Frontal cortex (tissue), 4 donors: ENCODE measurements at places on chromosomes 2 and 18.

DNA sequence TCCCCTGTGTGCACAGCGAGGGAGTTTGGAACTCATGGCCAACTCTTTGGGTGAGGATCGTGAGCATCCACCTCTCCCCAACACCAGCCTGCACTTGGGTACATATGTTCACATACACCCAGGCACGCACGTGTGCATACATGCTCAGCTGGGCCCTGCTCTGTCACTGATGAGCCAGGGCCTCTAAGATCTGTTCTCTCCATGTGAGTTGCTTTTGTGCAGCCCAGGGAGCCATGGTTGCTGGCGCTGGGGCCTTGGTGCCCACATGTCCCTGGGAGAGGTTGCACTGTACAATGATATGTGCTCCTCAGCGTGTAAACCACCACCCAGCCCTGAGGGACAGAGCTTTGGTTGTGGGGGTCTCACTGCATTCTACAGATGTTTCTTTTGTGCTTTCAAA, 44.1 kb downstream of the KLHL29 start:
- DNase-seq = no peak

DNA sequence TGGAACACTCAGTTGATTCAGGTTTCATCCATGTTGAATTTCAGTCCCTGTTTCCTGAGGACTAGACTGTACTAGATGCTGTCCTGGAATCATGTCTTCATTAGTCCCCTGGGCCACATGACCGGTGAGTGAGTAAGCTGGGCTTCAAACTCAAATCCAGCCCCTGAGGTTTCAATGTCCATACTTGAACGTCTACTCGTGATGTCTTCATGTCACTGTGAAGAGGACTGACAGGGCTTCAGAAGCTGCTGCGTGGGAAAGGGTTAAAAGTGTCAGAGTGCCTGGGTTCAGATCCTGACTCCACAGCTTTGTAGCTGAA, 101.2 kb downstream of the CDK15 start:
- DNase-seq = no peak

GRCh38 chr2:36339607-36340218, 15.9 kb upstream of the CRIM1 start:
- no peak for DNase-seq

GRCh38 chr2:176385838-176386237, 116.6 kb downstream of the MTX2 start:
- DNase-seq = no peak

GRCh38 chr2:231646476-231646875, 53.8 kb downstream of the TEX44 start:
- DNase-seq = no peak

GRCh38 chr2:67952066-67952465, 110.7 kb downstream of the C1D start:
- no peak for DNase-seq

DNA sequence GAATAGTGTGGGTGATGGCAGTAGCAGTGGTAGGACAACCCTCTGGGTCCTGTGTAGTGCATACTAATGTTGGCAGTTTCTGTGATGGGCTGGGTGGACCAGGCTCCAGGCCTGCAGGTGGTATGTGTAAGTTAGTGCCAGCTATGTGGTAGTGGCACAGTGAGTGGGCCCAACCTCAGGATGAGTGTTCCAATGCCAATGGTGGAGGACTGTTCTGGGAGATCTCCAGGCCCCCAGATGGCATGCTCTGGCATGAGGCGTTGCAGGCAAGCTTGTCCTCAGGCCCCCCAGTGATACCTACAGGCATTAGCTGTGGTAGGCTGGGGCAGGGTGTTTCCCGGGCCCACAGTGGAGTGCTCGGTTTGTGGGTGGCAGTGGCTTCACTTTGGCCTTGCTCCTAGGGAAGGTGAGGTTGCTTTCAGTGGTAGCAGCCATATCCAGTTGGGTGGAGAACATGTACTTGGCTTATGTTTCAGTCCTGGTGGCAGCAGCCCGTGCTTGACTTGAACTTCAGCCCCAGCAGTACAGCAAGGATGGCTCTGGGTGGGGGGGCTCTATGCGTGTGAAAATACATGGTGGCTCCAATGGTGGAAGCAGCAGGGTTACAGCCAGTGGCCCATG, 32.4 kb downstream of the TEX51 start:
- DNase-seq = no peak

- DNase-seq = peak; percentile 61
Observed at GRCh38 chr18:80246445-80247392, 595 bp downstream of the PARD6G start.

DNA sequence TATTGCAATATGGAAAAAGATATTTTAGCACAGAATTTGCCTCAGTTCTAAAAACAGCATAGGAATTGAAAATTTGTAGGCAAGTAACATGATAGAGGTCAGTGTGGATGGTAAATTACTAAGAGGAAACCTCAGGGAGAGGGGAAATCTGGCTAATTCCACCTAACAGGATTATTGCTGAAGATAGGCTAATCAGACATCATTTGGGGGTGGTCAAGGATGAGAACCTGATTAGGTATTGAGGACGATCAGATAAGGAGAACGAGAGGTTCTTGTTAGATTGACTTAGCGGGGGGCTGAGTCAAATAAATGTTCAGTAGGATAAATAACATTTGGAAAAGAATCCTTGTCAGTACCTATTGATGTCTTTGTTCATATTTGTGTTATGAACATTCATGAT, 543.2 kb upstream of the LRRTM4 start:
- no peak for DNase-seq

- DNase-seq = no peak
Observed at GRCh38 chr18:2091937-2092336, 479.4 kb downstream of the METTL4 start.

GRCh38 chr2:196268538-196269338, 97.4 kb upstream of the STK17B start:
- DNase-seq = no peak

DNA sequence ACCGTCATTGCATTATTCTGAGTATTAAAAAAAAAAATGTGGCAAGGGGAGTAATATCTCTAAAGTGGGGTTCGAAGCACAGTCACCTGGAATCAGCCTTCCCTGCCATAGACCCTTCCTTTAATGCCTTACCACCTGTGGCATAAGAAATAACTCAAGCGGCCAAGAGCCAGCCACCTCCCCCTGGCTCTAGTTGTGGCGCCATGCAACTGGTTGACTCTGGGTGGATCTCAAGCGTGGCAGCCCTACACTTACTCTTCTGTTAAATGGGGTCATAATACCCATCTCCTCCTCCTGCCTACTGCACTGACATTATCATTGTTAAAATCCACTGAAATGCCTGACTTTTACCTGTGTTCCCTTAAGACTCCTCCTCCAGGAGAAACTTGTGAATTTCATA, 175.8 kb downstream of the SMAD7 start:
- no peak for DNase-seq

GRCh38 chr2:235854276-235854675, 313.9 kb downstream of the GBX2 start:
- no peak for DNase-seq

- DNase-seq = no peak
Observed at GRCh38 chr2:5093056-5093455, 599.1 kb upstream of the SOX11 start.

DNA sequence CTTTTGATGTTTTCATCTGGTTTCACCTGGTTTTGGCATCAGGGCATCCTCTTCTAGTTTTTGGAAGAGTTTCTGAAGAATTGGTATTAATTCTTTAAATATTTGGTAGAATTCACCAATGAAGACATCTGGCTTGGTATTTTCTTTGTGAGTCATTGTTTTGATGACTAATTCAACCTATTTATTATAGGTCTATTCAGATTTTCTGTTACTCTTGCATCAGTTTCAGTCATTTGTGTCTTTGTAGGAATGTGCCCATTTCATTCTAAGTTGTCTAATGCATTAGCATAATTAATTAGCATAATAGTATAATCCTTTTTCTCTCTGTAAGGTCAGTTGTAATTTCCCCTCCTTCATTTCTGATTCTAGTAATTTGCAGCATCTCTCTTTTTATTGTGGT, 8.0 kb downstream of the GNLY start:
- DNase-seq = no peak

- no peak for DNase-seq
Observed at GRCh38 chr2:189409131-189409530, 32.1 kb upstream of the WDR75 start.

DNA sequence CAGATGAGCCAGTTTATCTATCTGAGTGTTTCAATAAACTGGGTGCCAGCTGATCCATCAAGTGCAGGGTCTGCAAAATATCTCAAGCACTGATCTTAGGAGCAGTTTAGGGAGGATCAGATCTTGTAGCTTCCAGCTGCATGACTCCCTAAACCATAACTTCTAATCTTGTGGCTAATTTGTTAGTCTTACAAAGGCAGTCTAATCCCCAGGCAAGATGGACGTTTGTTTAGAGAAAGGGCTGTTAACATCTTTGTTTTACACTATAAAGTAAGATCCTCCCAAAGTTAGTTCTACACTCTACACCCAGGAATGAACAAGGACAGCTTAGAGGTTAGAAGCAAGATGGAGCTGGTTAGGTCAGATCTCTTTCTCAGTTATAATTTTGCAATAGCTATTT, 28.7 kb upstream of the HNMT start:
- DNase-seq = no peak

GRCh38 chr2:157262248-157262647, 4.7 kb downstream of the GALNT5 start:
- DNase-seq = no peak

GRCh38 chr2:47203995-47204394, 48.9 kb upstream of the STPG4 start:
- DNase-seq = no peak

GRCh38 chr18:35424356-35424755, 47.2 kb upstream of the ZNF396 start:
- no peak for DNase-seq

- DNase-seq = no peak
Observed at GRCh38 chr2:22301228-22301627, 1083.8 kb upstream of the KLHL29 start.

DNA sequence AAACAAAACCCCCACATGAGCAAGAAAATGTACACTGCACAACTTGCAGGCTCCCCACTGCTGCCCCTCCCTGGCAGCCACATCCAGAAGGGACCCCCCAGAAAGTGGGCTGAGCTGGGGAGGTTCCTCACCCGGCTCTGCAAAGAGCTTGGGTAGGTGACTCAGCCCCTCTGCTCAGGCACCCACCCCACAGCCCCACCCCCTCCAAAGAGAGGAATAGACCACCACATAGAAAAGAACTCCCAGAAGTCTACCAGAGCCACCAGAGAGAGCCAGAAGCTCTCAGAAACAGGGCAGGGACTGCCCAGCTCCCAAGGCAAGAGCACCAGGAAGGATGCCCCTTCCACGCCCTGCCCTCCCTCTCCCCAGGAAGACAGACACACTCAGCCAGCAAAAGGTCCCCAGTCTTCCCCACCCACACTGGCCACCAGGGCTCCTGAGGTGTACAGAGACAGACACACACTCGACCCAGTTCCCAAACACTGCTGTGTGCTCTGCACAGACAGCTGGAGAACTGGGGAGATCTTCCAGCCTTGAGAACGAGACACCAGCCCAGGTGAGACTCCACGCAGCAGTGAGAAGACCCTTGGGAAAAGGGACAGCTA, 28.2 kb downstream of the BIN1 start:
- no peak for DNase-seq

DNA sequence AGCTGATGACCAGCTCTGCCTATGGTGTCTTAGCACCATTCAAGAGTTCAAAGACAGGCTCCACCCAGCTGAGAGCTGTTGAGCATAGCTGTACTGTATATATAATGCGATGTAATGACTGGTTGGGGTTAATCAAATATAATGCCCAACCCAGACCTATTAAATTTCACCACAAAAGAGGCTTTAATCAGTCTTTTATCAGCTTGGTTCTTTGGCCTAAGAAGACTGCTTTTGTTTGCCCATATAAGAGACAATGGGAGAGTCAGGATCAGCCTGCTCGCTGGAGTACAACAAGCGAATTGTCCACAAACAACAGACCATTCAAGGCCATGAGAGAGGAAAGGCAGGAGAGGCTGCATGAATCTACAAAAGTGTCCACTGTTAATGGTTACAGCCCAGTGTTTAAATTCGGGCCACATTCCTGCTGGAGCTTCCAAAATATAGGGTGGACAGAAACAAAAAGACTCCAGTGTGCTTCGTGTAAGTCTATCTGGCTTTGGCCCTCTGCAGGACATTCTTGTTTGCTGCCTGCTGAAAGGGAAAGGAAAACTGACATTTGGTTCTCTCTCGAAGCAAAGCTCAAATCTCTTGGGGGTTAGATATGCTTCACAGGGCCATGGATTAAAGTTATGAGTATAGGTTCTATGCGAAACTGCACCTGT, 299.0 kb upstream of the FBXO11 start:
- DNase-seq = peak; percentile 38

DNA sequence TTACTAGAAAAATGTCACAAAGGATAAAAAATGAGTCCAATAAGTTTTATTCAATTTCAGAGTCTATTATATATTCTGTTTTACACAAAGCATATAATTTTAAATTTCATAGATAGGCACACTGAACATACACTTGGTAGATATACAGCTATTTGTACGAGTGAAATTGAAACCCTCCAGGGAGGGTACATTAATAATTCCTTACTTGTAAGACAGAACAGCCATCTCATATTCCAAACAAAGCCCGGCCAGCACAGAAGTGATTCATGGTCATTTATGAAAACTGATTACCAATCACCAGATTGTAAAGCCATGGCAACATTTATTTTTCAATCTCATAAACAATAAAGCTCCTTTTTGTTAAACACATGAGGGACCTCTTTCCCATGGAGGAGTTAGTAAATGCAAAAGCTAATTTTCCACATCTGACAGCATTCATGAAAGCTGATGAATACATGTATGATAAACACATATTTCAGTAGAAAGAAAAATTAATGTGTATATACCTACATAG, 190.6 kb downstream of the TDRD15 start:
- no peak for DNase-seq

- no peak for DNase-seq
Observed at GRCh38 chr2:138814123-138814898, 34.1 kb upstream of the NXPH2 start.

- DNase-seq = no peak
Observed at GRCh38 chr18:32177530-32177929, 12.3 kb upstream of the MEP1B start.

GRCh38 chr18:926946-927345, 22.3 kb downstream of the ADCYAP1 start:
- no peak for DNase-seq

- DNase-seq = no peak
Observed at GRCh38 chr2:173982918-173983317, 17.7 kb upstream of the SP3 start.

DNA sequence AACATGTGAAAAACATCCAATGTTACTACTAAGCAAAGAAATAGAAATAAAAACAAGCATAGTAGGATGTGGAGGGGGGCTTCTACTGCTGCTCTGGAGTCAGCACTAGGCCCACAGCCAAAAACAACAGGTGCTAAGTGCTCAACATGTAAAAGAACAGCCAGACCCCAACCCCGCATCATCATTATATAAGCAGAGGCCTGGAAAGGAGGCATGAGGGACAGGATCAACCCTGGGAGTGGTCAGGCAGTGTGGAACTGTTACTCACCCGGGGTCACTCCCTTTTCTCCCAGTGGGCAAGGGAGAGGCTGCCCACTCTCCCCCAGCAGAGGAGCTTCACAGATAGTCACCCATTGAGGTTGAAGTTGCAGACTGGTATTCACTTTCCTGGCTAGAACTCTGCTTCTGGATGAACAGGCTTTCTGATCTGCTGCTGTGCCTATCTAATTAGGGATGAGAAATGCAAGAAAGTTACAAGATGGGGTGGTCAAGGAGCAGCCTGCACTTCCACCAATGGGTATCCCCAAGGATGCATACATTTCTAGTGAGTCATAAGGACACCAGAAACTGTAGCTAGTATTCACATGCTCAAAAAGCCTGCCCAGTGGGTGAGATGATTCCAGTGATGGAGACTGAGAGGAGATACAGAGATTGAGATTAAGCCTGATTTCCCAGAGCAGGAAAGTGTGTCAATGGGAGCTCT, 480.1 kb upstream of the TCF4 start:
- DNase-seq = no peak
